NCI-H1092 (cell line): ENCODE measurements at places on chromosomes 1 and 21.

DNA sequence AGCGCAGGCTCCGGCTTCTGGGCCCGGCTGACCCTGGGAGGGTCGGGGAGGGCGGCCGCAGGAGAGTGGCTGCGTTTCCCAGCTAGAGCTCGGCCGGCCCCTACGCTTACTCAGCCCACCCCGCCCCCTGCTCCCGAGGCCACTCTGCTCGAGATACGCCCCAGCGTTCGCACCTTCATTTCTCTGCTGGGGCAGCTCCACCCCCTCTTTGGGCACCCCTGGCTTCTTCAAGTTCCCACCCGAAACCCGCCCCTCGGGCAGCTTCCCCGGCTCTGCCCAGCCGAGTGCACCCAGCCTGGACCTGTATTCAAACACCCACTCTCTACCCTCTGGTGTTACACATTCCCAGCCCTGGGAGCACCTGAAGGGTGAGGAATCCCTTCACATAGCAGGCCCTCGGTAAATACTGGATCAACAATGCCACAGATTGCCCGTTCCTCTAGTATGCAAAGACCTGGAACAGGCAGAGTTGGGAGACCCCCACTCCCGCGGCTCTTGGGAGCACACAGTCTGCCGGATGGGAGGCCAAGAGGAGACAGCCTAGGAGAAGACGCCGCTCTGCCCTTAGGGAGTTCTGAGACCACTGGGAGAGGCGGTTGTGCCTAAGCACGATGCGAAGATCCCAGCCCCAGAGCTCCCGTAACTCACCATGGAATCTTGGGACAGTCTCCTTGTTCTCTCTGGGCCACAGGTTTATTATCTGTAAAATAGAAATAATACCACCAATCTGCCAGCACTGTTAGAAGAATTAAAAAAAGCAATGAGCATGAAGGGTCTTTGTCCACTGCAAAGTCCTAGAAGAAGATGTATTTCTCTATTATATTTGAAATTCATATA, 566 bp upstream of the PAQR7 start:
- no peak for DNase-seq

GRCh38 chr1:117284399-117285215, 73.9 kb upstream of the VTCN1 start:
- DNase-seq, result peak; percentile 42

DNA sequence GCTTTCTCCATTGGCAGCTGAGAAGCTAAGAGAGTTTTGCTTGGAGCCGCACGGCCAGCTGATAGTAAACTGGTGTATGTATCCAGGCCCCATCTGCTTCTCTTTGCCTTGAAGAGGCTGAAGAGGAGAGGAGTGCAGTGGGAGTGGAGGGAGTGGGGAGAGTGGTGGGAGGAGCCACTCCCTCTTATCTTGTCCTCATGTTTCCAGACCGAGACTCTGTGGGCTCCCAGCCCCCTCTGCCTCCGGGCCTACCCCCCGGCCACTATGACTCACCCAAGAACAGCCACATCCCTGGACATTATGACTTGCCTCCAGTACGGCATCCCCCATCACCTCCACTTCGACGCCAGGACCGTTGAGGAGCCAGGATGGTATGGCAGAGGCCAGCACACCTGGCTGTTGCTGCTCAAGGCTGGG, 6.0 kb upstream of the LRRC71 start:
- DNase-seq, result no peak

DNA sequence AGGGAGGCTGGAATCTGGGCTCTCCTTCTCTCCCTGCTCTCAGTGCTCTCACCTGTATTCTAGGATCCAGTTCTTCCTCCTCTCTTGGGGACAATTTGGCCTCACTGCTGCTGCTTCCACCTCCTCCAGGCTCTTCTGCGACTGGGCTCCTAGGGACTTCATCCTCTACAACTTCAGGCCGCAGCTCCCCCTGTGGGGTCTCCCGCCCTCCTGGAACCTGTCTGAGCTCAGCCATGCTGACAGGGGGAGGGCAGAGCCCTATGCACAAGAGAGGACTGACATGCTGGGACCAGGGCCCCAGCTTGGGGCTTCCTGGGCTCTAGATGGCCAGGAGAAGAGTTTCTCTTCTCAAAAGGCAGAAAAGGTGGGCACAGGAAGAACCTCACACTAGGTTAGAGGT, 1.0 kb downstream of the SH3BP5L start:
- DNase-seq, result no peak

GRCh38 chr1:21205416-21205815, 28.7 kb upstream of the EIF4G3 start:
- DNase-seq, result no peak

- no peak for DNase-seq
Observed at GRCh38 chr1:196400478-196401451, 207.5 kb downstream of the KCNT2 start.

DNA sequence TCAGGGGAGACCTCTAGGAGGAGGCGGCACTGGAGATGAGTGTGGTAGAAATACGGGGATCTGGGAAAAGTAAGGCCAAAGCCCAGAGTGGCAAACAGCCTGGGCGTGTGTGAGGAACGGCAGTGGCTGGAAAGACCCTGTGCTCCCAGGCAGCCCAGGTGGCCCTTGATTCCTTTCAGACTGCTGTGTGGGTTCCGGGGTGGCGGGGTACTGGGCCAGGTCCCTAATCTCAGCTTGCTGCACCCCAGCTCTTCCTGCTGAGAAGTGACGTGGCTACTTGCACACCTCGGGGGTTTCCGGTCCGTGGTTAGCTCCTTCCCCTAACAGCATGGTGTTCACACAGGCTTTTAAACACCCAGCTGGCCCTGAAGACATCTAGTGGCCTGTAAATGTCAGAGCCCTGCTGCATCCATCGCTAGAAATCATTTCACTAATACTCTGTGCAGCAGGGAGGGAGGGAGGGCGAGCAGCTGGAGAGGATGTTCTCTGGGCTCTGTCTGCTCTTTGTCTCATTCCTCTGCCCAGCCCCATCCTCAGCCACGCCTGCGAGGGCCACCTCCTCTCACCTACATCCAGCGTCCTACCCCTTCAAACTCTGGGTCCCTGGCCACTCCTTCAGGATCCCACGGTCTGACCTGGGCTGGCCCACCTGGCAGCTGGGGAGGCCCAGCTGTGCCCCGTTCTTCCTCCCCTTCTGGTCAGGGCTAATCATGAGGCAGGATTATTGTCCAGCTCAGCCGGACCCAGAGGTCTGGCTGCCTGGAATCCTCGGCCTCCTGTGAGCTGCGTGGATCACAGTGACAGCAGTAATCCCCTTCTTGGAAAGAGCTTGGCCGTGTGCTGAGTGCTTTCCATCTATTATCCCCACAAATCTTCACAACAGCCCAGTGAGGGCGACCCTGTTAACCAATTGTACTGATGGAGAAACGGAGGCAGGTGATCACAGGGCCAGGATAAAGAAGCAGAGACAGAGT, 7.2 kb downstream of the ZDHHC18 start:
- no peak for DNase-seq

- no peak for DNase-seq
Observed at GRCh38 chr1:9559673-9560072, 20.4 kb downstream of the SLC25A33 start.

DNA sequence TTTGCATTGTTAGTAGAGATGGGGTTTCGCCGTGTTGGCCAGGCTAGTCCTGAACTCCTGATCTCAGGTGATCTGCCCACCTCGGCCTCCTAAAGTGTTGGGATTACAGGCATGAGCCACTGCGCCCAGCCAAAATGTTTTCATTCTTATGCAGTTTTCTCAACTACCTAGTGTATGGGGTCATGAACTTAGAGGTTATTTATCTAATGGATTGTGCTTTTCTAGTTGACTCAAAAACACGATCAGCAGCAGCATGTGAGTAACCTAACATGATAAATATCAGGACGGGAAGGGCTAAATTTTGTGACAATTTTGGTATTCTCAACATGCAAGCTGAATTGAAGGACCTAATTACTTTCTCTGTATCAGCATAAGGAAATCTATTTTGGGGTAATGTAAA, 9.2 kb upstream of the CD84 start:
- DNase-seq, result no peak

GRCh38 chr1:207672522-207673130, 27.7 kb downstream of the CR1L start:
- peak; percentile 3 for DNase-seq

GRCh38 chr1:57066980-57067610, 101.3 kb upstream of the C8B start:
- DNase-seq, result no peak

GRCh38 chr1:242522996-242523718, 1.3 kb downstream of the PLD5 start:
- no peak for DNase-seq

DNA sequence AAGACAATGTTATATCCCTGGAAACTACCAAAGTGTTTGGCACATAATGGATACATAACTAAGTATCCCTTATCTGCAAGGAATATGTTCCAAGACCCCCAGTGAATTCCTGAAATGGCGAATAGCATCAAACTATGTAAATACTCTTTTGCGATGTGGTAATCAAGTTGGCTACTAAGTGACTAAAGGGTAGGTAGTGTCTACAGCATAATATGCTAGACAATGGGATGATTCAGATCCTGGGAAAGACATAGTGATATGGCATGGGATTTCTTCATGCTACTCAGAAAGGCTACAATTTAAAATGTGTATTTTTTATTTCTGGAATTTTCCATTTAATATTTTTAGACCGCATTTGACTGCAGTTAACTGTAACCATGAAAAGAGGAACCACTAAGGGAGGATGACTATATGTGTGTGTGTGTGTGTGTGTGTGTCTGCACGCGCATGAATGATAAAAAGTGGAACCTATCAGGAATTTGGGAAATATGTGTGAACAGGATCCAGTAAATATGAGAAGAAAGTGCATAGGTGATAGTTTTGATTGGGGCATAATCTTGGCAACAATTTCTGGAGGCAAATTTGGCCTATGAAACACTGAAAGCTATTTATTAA, 1899.9 kb downstream of the NCAM2 start:
- no peak for DNase-seq
